Activated CD8-positive, alpha-beta memory T cell treated with anti-CD3 and anti-CD28 coated beads for 1 hour (primary cell): ENCODE measurements at places on chromosomes 6 and 20.

DNA sequence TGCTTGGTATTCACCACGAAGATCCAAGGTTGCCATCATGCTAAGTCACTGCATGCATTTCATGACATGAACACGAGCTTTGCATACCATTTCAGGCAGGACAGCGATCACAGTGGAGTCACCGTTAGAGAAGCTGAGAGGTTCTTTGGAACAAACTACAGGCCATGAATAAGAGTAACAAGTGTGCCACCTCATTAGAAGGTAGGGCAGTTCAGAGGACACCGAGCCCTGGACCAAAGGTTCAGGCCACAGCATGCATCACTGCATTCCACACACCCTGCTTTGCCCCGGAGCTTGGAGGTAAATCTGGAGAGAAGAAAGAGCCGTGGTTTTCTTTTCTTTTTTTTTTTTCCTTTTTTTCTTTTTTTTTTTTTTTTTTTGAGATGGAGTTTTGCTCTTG, 66.9 kb upstream of the CDH4 start:
- no peak for DNase-seq

- no peak for DNase-seq
Measured at GRCh38 chr6:4612636-4613171, 163.5 kb upstream of the CDYL start.

DNA sequence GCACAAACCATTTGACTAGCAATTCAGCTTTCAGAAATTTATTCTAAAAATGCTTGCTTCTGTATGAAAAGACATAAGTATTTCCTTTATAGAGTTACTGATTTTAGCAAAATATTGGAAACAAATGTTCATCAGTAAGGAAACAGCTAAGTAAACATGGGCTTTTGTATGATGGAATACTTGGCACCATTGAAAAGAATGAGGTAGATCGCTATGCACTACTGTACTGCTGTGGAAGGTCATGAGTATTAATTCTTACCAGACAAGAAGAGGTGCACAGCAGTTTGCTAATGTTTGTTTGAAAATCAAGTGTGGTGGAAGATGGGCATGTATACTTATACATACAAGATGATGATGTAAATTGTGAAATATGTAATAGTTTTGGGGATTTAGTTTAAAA, 73.0 kb downstream of the FARS2 start:
- no peak for DNase-seq

DNA sequence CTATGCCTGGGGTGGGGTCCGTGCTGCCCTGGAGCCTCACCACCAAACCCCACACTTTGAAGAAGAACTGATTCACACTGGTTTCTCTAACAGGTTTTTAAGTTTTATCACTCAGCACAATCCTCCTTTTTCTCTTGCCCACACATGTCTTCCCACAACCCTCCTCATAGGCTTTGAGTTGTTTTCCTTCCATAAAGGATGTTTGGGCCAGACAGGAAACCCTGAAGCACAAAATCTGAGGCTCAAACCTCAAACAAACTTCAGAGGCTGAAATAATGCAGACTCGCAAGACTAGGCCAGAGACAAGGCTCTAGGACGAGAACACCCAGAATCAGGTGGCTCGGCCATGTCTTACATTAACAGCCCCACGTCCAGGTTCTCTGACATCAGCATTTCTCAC, 35.3 kb downstream of the EZR start:
- no peak for DNase-seq

- DNase-seq: no peak
Measured at GRCh38 chr6:130215526-130215925, 7.2 kb downstream of the SAMD3 start.

DNA sequence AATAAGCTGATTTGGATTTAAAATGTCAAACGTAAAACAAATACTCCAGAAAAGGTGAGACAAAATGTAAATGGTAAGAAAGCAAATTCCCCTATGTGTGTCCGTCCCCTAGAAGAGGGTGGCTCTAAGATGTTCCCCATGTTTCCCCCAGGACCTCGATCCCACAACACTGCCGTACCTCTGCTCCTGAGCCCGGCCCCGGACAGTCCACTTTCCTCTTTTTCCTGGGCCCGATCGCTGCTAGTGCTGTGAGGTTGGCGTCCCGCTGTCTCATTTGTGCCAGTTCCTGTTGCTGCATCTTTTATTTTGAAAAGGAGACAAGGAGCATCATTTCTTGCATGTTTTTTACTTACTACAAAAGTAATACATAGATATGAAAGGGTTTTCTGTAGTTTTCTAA, 68.3 kb downstream of the TAF4 start:
- DNase-seq: no peak

DNA sequence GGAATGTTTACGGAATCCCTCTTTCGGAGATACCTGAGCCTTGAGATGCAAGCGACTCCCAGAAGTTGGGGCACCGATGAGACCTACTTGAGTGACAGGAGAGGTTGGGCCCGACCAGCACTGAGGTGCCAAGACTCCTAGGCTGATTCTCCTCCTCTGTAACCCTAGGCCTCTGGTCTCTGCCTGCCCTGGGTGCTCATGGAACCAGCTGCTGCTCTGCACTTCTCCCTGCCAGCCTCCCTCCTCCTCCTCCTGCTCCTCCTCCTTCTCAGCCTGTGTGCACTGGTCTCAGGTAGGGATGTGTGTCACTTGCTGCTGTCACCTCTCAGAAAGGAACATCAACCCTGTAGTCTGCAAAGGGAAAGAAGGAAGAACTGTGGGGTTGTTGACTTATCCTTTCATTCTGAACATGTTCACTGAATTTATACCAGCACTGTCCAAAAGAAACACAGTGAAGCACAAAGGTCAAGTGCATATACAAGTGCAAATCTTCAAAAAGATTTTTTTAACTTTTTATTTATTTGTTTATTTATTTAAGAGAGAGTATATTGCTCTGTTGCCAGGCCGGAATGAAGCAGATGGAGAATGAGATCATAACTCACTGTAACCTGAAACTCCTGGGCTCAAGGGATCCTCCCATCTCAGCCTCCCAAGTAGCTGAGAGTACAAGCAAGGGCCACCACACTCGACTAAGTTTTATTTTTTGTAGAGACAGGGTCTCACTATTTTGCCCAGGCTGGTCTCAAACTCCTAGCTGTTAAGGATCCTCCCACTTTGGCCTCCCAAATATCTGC, 913 bp downstream of the BTN2A2 start:
- DNase-seq: no peak

- DNase-seq: no peak
Measured at GRCh38 chr6:5286780-5287179, 25.5 kb downstream of the FARS2 start.

DNA sequence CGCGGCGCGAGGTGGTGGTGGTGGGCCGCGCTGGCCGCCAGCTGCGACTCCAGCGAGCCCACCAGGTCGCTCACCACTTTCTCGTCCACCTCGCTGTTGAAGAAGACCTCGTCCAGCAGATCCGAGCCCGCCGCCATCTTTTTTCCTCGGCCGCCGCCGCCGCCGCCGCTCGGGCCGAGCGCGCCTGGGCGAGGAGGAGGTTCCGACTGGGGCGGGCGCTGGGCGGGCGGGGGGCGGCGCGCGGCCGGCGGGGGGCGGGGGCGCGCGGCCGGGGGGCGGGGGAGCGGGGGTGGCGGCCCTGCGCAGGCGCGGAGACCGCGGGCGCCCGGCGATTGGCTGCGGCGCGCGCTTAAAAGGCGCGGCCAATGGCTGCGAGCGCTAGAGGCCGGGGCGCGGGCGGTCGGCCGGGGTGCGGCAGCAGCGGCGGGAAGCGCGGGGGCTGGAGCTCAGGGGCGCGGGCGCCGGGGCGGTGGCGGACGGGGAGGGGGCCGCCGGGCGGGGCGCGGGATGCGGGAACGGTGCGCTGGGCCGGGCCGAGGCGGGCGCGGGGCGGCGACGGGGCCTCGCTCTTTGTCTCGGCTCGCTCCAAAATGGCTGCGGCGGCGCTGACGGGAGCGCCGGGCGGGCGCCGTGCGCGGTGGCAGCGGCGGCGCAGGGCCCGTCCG, at the start of gene TAF4:
TAF4 (minus strand) TSS at position 208 of the 665 bp plus-strand sequence; CDS start at position 137, 71 bp downstream.
- peak; percentile 77 for DNase-seq

DNA sequence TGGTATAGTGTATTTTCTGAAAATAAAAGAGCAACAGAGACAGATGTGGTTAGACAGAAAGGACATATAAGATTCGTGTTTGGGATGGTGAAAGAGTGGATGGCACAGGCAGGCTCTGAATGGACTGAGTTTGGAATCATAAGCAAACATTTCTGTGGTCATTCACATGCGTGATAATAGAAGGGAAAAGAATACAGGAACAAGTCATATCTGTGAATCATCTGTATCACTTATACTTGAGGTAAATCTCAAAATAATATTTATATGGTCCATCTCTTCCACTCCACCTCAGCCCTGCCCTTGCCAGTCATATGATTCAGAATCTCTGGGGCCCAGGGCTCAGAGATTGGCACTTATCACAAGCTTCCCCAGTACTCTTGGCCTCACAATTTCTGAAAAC, 535.1 kb downstream of the BCKDHB start:
- DNase-seq: no peak

GRCh38 chr6:70667711-70668498, at the start of gene SMAP1:
TSS of gene SMAP1 (plus strand) at chr6:70667883. CDS start at chr6:70668024, 141 bp downstream.
- peak; percentile 90 for DNase-seq

DNA sequence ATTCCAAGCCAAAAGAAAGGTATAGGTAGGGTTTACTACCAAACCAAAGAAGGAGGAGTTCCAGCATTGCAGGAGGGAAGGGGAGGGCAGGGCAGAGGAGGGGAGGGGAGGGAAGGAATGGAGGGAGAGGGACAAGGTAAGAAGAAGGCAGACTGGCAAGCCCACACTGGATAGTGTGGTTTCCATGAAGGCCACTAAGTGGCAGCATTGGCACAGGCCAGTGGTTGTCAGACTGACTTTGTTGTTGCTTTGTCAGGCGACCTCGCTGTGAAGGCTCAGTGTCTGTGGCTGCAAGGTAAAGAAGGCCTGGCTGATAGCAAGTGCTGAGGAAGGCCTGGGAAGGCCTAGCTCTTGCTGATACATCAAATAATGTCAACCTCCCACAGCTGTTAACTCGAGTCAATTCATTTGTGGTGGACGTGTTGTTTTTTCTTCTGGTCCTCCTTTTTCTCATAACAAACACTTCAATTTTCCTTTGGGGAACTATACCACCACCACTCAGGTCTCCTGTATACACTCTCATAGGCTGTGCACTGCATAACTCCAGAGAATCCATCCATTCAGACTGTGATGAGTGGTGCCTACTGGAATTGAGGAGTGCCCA, 7.7 kb upstream of the ZNF334 start:
- peak; percentile 4 for DNase-seq

GRCh38 chr6:84457276-84457675, 229.8 kb upstream of the CEP162 start:
- no peak for DNase-seq

- DNase-seq: no peak
Measured at GRCh38 chr6:96861588-96861987, 24.3 kb upstream of the GPR63 start.

GRCh38 chr20:61972636-61973508, 92.8 kb downstream of the TAF4 start:
- DNase-seq: no peak

DNA sequence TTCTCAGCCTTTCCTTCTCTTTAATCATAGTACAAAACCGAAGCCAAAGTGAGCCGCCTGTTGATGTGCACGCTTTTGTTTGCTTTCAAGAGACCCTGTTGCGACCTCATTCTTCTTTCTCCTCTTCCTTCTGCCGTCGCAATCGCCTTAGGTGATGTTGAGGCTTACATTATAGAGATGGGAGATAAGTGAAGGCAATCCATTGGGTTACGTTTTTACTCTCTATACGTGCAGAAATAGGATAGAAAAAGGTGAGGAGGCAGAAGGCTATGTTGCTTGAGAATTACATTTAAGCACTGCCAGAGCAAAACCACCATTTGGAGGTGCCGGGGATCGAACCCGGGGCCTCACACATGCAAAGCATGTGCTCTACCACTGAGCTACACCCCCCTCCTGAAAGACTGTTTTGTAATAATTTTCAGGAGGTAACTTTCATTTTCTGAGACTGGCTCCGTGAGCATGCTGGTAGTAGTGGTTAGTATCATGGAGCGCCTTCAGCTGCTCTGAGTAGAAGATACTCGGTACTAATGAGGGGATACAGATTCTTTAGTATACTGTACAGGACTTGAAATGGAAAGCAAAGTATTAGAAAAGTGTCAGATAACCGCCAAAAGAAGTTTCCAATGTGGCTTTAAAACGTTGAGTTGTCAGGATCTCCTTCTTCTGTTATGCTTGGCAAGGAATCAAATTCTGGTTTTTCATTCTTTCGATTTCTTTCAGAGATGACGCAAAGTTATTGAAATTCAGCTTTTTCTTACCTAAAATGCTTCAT, 165.6 kb downstream of the TRIM27 start:
- DNase-seq: no peak

DNA sequence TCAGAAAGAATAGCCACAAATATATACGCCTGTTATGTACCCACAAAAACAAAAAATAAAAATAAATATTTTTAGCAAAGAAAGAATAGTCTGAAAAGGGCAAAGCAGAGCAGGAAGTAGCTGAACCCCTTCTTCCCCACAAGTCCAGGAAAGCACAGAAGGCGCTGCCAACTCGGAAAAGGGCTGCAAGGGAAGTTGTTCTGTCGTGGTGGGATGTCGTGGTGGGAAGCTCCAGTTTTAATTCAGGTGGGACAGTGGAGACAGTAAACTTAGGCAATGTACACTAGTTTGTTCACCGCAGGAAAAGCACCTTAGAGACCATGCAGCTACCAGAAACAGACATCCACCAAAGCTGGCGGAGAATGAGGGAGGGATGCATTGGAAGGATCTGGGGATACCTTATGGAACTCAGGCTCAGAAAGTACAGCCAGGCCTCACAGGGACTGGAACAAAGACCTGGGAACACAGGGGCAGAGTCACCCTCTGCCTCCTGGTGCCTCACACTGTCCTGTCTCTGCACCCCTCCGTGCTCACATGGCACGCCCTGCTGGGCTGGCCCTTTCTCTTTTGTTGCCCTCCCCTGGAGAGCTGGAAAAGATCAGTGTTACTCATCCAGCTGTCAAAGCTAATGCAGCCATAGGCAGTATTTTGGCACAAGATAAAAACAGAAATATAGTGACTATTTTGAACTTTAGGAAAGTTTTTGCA, 3.3 kb upstream of the APMAP start:
- no peak for DNase-seq

DNA sequence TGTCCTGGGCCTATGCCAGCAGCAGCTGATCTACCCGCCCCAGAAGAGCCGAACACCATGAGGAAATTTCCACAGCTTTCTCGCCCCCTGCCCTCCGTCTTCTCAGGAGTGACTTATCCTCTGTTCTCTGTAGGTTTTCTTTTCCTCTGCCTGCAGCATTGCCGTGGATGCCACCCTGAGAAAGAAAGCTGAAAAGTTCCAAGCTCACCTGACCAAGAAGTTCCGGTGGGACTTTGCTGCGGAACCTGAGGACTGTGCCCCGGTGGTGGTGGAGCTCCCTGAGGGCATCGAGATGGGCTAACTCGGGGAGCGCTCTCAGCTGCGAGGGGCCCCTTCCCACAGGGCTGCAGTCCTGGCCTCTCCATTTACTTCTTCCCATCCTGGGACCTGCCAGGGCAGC, 19.2 kb downstream of the AAR2 start:
- no peak for DNase-seq

DNA sequence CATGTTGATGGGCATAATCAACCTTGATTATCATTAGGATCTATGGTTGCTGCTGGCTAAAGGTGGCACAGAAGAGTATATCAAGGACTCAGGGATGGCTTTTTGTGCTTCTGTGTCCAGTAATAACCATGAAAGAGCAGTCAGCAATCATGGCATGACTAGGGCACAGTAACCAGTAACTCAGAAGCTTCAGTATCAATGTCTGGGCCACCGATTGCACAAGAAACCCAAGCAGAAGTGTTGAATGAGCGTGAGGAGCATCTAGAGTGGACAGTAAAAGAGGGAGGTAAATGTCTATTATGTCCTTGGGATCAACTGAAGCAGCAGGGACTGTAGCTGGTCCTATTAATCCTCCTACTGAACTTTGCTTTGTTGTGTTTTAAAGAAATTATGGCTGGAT, 81.5 kb upstream of the F13A1 start:
- no peak for DNase-seq

GRCh38 chr20:24118441-24119175, 130.0 kb upstream of the GGTLC1 start:
- no peak for DNase-seq
